ENCODE measurements at places on chromosomes 2 and 18.

DNA sequence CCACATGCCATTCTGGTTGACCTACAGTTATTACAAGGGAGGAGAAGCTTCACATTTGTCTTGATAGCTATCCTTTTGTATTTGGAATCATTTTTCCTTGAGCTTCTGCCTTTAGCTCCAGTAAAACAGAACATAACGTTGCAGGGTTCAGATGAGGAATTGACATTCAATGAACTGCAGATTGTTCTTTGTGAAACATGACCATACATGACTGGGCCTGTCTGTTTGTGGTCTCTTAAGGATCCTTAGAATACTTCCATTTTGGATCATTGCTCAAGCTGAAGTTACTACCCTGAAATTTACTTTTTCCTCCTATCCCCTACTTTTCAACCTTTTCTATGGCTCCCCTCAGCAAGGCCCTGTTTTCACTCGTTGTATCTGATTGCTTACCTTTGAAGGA is 1281.7 kb upstream of the CELF4 start:
- DNase-seq: no peak

GRCh38 chr18:57741273-57741672 is 61.8 kb downstream of the ATP8B1 start:
- no peak for DNase-seq

- no peak for DNase-seq
These were observed 86.0 kb upstream of the ZNF236 start for GRCh38 chr18:76736309-76736708.

GRCh38 chr2:174729797-174730697 is 34.2 kb downstream of the CHRNA1 start:
- no peak for DNase-seq

GRCh38 chr18:48621815-48622555 is 83.2 kb downstream of the CTIF start:
- no peak for DNase-seq

GRCh38 chr18:55585920-55586561 is 2.0 kb downstream of the TCF4 start:
- peak; percentile 22 for DNase-seq

DNA sequence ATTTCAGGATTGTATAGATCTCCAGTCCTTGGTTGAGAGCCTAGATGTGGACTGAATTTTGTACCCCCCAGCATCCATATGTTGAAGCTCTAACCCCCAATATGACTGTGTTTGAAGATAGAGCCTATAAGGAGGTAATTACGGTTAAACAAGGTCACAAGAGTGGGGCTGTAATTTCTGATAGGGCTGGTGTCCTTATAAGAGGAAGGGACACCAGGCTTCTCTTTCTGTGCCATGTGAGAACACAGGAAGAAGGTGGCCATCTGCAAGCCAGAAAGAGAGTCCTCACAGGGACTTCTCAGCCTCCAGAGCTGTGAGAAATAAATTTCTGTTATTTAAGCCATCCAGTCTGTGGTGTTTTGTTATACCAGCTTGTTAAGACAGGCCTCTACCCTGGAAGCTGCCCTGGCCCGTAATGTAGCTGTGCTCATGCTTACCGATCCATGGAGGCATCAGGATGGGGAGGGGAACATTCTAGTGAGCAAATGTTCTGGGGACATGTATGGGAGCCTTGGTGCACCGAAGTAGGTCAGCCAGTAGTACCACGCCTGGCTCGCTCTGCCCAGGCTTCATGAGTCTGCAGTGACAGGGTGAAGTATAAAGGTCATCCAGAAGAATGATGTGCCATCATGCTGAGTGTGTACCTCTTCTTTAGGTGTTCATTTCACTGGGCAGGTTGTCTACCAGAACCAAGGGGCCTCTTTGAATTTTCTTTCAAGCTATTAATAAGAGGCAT is 16.1 kb downstream of the RASGRP3 start:
- DNase-seq: no peak
